ENCODE measurements at places on chromosomes 1 and 21. TPM values are rescaled to one million over a fixed set of nuclear protein-coding genes. Genes with fewer than 3 reads are reported as not detected.
A peak's percentile ranks its signal among the peaks of the same experiment; 100 is the strongest.

GRCh38 chr1:200139661-200140250 lies 112.2 kb downstream of the NR5A2 start:
- no peak for DNase-seq

GRCh38 chr21:46226920-46227599 lies 1.5 kb downstream of the LSS start:
- no peak for DNase-seq

DNA sequence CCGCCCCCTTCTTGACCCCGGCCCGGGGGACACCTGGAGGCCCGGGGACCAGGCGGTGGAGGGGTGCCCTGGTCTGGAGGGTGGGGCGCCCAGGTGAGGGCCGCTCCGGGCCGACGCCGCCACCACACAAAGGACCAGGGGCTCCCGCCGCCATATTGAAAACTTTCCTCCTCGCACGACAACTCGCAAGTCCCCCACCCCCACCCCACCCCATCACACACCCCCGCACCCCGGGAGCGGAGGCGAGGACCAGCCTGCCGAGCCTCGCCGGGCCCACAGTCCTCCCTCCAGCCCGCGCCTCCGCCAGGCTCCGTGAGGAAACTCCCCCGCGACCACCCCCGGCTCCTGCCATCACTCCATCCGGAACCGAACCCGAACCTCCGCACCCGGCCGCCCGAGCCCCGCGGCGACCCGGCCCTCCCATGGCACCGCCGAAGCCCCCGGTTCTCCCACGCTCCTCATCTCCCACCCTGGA lies 733 bp downstream of the KDM5B start:
- DNase-seq: no peak

GRCh38 chr1:44225761-44226160 lies 12.5 kb downstream of the DMAP1 start:
- no peak for DNase-seq

The UBQLN4 gene
- 13.2 TPM for total RNA-seq

- DNase-seq: no peak
Measured at GRCh38 chr1:14634486-14634885, 36.0 kb downstream of the KAZN start.

The LRRC40 gene
- 41.7 TPM for total RNA-seq

GRCh38 chr1:245718123-245718522 lies 563.3 kb downstream of the KIF26B start:
- no peak for DNase-seq

- DNase-seq: no peak
Measured at GRCh38 chr1:103948526-103948925, 198.8 kb downstream of the AMY1C start.

- no peak for DNase-seq
Measured at GRCh38 chr1:55209247-55209646, 5.9 kb downstream of the USP24 start.

The IL20 gene
- not detected for total RNA-seq

- DNase-seq: no peak
Measured at GRCh38 chr1:170619241-170620028, 44.5 kb upstream of the PRRX1 start.

The FALEC gene
- not detected for total RNA-seq

The SMCP gene
- total RNA-seq: not detected

- peak; percentile 29 for DNase-seq
Measured at GRCh38 chr1:226001963-226002666, 3.0 kb upstream of the SDE2 start.

GRCh38 chr1:8663915-8664329 lies 153.5 kb downstream of the RERE start:
- no peak for DNase-seq

GRCh38 chr1:199067483-199067882 lies 428.6 kb downstream of the PTPRC start:
- DNase-seq: no peak

GRCh38 chr1:55898181-55898580 lies 681.2 kb downstream of the PLPP3 start:
- no peak for DNase-seq

DNA sequence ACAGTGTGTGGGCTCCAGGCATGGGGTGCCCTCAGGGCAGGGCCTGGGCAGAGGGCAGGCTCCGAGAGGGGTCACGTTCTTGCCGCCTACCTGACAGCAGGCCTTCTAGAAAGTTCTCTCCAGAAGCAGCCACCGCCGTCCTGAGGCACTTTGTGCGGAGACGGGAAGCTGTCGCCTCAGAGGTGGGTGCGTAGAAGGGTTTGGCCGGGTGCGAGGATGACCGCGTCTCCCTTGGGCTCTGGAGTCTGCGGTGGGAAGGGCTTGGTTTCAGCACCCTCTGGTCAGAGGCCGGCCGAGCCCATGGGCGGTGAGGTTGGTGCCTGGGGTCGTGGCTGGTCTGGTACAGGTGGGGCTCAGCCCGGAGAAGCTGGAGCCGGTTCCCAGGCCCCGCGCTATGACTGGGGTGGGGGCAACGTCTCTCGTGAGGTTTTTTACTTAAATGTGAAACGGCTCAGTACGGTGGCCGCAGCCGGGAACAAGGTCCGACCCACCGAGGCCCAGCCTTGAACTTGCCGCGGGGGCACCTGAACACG lies 10.1 kb upstream of the TTLL10 start:
- DNase-seq: no peak

- no peak for DNase-seq
Measured at GRCh38 chr1:160626509-160627342, 20.1 kb downstream of the SLAMF1 start.

- no peak for DNase-seq
Measured at GRCh38 chr1:57949168-57949567, 525.3 kb upstream of the DAB1 start.

DNA sequence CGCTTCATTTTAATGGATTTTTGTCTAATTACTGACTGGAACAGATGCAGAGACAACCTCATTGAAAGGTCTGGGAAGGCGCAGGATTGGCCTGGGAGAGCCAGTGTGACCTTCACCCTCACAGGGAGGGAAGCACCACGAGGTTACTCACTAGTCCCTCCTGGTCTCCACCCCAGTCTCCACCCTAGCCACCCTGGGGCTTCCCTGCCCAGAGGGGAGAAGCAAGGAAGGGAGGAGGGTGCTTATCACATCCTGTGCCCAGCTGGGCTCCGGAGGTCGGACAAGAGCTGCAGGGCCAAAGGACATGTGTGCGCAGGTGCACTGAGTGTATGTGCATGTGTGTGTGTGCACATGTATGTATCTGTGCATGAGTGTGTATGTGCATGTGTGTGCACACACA lies 220.1 kb upstream of the VAMP3 start:
- DNase-seq: no peak

DNA sequence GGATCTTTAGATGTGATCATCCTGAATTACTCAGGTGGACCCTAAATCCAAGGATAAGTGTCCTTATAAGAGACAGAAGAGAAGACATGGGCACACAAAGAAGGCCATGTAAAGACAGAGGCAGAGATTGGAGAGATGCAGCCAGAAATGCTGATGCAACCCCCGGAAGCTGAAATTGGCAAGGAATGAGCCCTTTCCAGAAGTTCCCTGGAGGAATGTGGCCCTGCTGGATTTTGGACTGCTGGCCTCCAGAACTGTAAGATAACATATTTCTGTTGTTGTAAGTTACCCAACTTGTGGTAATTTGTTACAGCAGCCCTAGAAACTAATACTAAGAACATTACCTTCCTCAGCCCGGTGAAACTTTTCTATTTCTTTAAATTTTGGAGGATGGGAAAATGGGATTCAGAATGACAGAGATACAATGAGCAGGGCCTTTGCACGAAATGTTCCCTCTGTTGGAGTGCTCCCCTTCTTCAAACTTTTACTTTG lies 11.2 kb upstream of the PLPP3 start:
- no peak for DNase-seq

GRCh38 chr1:19894218-19894617 lies 12.0 kb downstream of the OTUD3 start:
- no peak for DNase-seq

DNA sequence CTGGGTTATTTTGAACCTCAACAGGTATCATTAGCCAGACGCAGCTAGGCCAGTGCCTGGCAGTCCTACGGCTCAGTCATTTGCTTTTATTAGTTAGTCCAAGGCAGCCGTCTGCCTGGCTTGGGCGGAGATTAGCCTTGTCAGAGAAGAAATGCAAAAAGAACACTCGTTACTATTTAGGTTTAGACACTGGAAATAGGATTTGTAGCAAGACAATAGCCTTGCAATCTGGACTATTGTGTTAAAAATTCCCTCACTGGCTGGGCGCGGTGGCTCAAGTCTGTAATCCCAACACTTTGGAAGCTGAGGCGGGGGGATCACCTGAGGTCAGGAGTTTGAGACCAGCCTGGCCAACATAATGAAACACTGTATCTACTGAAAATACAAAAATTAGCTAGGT lies 11.0 kb upstream of the PRKCZ start:
- DNase-seq: no peak

GRCh38 chr1:36469163-36469562 lies 5.0 kb upstream of the MRPS15 start:
- DNase-seq: no peak

DNA sequence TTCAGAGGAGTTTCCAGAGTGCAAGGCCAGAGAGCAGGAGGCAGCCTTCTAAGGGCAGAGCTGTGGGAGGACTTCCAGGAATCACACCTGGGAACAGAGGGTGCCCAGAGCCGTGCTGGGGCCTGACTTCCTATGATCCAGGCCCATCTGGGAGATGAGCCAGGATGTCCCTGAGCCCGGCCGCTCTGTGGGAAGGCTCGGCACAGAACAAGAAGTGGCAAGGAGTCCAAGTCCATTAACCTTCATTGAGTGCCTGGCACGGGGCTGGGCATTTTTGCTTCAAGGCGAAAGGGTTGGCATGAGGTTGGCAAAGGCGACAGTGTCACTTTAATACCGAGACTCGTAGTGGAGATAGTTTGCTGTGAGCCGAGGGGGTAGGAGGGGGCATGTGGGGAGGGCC lies 18.2 kb downstream of the TMEM201 start:
- no peak for DNase-seq

DNA sequence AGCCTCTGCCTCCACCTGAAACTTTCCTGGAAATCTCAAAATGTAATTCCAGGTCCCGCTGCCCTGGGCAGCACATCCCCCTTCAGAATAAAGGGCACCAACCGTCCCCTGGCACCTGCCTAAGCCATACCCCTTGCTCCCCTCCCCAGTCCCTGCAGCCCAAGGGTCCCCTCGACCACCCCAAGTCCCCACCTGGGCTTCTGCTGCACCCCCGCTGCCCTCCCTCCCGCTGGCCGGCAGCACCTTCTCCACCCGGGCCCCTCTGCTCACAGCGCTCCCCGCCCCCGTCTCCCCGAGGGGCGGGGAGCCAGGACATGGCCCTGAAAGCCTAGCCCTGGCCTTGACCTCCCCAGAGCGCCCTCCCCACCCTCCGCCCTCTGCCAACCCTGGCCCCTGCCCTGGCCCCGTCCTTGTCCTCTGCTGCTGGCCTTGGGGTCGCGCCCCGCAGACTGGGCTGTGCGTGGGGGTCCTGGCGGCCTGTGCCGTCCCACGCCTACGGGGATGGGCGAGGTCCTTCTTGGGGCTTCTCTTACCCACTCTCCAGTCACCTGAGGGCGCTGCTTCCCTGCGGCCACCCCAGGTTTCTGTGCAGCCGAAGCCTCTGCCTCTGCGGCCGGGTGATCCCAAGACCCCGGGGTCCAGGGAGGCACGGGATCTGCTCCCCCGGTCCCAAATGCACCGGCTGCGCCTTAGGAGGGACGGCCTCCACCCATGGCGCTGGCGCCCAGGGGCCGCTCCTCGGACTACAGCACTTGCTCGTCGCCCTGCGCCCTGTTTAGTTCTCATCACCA lies 41.7 kb downstream of the WDR4 start:
- DNase-seq: no peak

DNA sequence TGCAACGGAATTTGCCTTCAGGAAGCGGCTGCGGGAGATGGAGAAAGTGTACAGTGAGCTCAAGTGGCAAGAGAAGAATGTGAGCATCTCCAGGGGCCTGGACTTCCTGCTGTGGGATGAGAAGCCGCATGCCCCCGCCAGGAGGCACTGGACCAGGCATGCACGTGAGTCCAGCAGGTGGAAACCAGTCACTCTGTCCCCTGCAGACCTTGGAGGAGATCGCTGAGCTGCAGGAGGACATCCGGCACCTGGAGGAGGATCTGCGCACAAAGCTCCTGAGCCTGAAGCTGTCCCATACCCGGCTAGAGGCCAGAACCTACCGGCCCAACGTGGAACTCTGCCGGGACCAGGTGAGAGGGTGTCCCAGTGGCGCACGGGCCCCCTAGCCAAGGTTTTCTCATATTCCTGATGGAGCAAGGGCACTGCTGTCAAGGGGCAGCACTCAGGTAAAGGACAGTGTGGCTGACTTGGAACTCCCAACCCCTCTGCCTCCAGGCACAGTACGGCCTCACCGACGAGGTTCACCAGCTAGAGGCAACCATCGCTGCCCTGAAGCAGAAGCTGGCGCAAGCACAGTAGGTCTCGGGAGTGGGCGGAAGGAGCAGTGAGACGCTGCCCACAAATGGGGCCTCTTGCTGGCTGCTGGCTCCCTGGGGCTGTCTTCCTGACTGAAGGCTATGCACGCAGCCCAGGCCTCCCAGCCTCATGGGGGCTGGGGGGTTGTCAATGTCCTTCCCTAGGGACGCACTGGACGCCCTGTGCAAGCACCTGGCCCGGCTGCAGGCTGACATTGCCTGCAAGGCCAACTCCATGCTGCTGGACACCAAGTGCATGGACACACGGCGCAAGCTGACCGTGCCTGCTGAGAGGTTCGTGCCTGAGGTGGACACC lies 1.2 kb upstream of the ADPRS start:
- no peak for DNase-seq

The TMCO1 gene
- total RNA-seq: 78.3 TPM

The CD101 gene
- 1.0 TPM for total RNA-seq

GRCh38 chr1:27257155-27257554 lies 22.7 kb downstream of the WDTC1 start:
- no peak for DNase-seq

The NR5A2 gene
- total RNA-seq: 9.0 TPM

- no peak for DNase-seq
Measured at GRCh38 chr1:35115459-35116383, 36.5 kb downstream of the ZMYM1 start.

The NCAM2 gene
- 20.1 TPM for total RNA-seq

GRCh38 chr1:101730559-101730958 lies 266.2 kb downstream of the OLFM3 start:
- DNase-seq: no peak

DNA sequence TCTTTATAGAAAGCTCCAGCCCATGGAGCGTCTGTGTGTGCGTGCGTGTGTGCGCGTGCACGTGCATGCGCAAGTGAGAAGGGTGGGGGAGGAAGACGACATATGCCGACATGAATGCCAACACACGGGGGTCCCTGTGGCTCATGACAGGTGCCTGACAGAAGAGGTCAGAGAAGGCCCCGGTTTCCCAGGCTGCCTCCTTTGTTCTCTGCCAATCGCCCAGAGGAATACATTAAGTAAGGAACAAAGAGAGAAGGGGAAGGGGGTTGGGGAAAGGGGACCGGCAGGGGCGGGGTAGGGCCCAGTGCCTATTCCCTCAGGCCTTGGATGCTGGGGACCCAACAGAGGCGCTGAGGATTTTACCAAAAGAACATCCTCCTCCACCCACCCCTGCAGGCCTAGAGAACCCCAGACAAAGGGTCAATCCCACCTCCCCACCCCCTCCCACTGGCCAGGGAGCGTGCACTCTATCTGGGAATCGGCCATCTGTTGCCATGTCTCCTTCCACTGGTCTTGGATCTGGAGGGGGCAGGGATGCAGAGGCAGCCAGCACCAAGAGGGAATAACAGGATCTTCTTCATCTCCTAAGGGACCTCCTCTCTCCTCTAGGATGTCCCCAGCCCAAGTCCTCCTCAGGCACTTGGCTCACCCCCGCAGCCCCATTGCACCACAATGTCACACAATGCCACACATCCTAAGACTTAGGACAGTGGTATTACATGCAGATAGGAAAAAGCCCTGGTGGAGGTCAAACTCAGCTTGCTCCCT lies 39.4 kb downstream of the PIK3C2B start:
- no peak for DNase-seq

- DNase-seq: no peak
Measured at GRCh38 chr21:20822666-20823065, 175.5 kb upstream of the NCAM2 start.
